Activated T-helper 9 cell treated with anti-CD3 and anti-CD28 coated beads, Interleukin-2, amount 50 U/mL, for 16 hours (primary cell): ENCODE measurements at places on chromosomes 16 and 17.

- DNase-seq, result no peak
Observed at GRCh38 chr17:80983545-80983944, 8.1 kb upstream of the CHMP6 start.

GRCh38 chr16:87474566-87474996 is 18.2 kb downstream of the ZCCHC14 start:
- no peak for DNase-seq

GRCh38 chr17:62179525-62180161 is 114.6 kb upstream of the MED13 start:
- no peak for DNase-seq

DNA sequence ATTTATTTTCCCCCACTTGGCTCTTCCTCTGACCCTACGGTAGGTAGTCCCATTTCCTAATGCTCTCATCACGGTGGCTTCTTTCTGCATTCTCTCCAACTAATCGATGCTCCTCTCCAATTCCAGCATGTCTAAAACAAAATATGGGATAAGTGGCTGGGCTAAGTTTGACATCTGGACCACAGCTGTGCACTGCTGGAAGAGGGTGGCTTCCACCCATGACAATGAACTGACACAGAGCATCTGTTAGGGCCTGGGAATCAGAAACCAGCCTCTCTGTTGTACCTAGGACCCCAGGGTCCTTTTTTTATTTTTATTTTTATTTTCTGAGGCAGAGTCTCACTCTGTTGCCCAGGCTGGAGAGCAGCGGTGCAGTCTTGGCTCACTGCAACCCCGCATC is 29.0 kb upstream of the SLC39A11 start:
- no peak for DNase-seq

GRCh38 chr16:58051821-58052603 is 26.5 kb downstream of the MMP15 start:
- no peak for DNase-seq

DNA sequence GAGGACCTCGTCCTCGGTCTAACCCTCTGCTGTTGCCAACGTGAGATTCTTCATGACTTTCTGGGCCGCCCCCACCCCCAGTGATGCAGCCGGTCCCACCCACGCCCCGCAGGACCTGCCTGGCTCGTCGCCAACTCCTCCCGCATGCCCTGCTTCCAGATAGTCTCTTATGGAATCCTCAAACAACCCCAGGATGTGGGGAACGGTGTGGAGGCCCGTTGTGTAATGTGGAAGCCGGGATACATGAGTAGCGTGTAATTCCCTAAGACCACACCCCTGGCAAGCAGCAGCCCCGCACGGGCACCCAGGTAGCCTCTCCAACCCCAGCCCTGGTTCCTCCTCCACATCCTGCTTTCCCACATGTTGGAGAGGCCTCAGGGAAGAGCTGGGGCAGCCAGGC is 275.9 kb downstream of the C16orf95 start:
- no peak for DNase-seq

DNA sequence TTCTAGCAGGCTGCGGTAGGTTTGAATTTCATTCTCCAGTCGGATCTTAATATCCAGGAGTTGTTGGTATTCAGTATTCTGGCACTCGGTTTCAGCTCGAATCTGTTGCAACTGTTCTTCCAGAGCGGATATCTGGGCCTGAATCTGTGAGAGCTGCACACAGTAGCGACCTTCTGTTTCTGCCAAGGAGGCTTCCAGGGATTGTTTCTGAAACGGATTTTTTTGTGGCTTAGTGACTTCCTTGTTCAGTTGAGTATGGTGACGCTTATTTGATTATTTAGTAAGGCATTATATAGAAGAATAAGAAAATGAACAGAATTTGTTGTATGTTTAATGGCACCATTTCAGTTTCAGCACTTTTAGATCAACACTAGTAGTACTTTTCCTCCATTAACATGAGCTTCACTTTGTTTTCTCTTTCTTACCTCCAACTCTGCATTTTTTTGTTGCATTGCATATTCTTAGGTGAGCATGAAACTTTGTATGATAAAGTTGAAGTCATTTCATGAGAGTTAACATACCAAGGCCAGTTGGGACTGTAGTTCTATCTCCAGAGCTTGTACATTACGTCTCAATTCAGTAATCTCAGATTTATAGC is 2.8 kb downstream of the KRT10 start:
- no peak for DNase-seq
